ENCODE measurements at places on chromosomes 16 and 17. TPM values are rescaled to one million over a fixed set of nuclear protein-coding genes. Genes with fewer than 3 reads are reported as not detected.

- no peaks in the 10 kb centered on the region for H3K27me3 ChIP-seq
- no peak for DNase-seq
- no peaks in the 10 kb centered on the region for H3K36me3 ChIP-seq
- H3K4me1 ChIP-seq = peaks cover 6% of the 10 kb centered on the region
These were observed 34.2 kb upstream of the ACSM2B start for GRCh38 chr16:20610211-20610891.

- no peak overlapping the region for H3K27ac ChIP-seq
- H3K4me1 ChIP-seq = no peaks in the 10 kb centered on the region
- H3K27me3 ChIP-seq = peaks cover 3% of the 10 kb centered on the region
- no peak overlapping the region for H3K4me3 ChIP-seq
- no peaks in the 10 kb centered on the region for H3K36me3 ChIP-seq
These were observed 14.9 kb upstream of the CBFA2T3 start for GRCh38 chr16:88991813-88992350.

- H3K27me3 ChIP-seq = no peaks in the 10 kb centered on the region
- no peaks in the 10 kb centered on the region for H3K4me1 ChIP-seq
- H3K4me3 ChIP-seq = no peak overlapping the region
- DNase-seq = no peak
These were observed 129.4 kb downstream of the TANC2 start for GRCh38 chr17:63095459-63095858.

DNA sequence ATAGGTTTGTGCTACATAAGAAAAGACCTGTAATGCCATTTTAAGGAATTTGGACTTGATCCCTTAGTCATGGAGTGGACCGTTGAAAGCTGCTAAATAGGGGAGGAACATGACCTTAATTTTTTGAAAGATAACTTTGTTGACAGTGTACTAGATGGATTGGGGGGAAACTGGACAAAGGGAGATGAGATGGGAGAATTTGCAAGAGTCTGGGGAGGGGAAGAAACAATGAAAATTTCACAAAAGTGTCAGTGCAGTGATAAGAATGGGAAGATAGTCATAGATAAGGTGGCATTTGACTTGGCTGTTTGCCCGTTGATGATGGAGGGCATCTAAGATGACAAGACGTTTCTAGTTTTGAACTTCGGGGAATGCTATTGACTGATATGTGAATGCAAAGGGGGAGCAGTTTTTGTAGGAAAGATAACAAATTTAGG lies 22.3 kb upstream of the KRT10 start:
- no peak overlapping the region for H3K4me3 ChIP-seq
- no peaks in the 10 kb centered on the region for H3K36me3 ChIP-seq
- H3K4me1 ChIP-seq = no peaks in the 10 kb centered on the region

- H3K4me3 ChIP-seq = no peak overlapping the region
- H3K27me3 ChIP-seq = no peaks in the 10 kb centered on the region
- no peak for DNase-seq
- no peaks in the 10 kb centered on the region for H3K4me1 ChIP-seq
- H3K36me3 ChIP-seq = peaks cover 17% of the 10 kb centered on the region
These were observed 41.9 kb downstream of the MEAK7 start for GRCh38 chr16:84462296-84463210.

- H3K27ac ChIP-seq = no peak overlapping the region
- no peaks in the 10 kb centered on the region for H3K36me3 ChIP-seq
- H3K27me3 ChIP-seq = no peaks in the 10 kb centered on the region
- DNase-seq = no peak
- no peak overlapping the region for H3K4me3 ChIP-seq
These were observed 195.7 kb upstream of the WSCD1 start for GRCh38 chr17:5874486-5874885.

- no peaks in the 10 kb centered on the region for H3K27me3 ChIP-seq
- H3K27ac ChIP-seq = peak overlapping the region; percentile 66
- H3K4me3 ChIP-seq = no peak overlapping the region
- H3K36me3 ChIP-seq = no peaks in the 10 kb centered on the region
- H3K4me1 ChIP-seq = no peaks in the 10 kb centered on the region
- peak; percentile 57 for DNase-seq
These were observed 112.8 kb downstream of the C16orf78 start for GRCh38 chr16:49486400-49486799.

GRCh38 chr16:21613361-21613760 lies 14.0 kb downstream of the METTL9 start:
- DNase-seq = no peak
- peaks cover 4% of the 10 kb centered on the region for H3K36me3 ChIP-seq
- no peaks in the 10 kb centered on the region for H3K27me3 ChIP-seq
- H3K27ac ChIP-seq = no peak overlapping the region

- peak within 1 kb of the TSS; percentile 17 for H3K27ac ChIP-seq
- H3K4me1 ChIP-seq = no peaks in the 10 kb centered on the region
- H3K4me3 ChIP-seq = no peak within 1 kb of the TSS
- no peaks in the 10 kb centered on the region for H3K27me3 ChIP-seq
These were observed at the start of gene AOC2 for GRCh38 chr17:42844271-42844670. AOC2 (plus strand) TSS chr17:42844580; CDS start chr17:42844627, 47 bp downstream.

- no peak overlapping the region for H3K4me3 ChIP-seq
- H3K4me1 ChIP-seq = peaks cover 7% of the 10 kb centered on the region
- H3K27me3 ChIP-seq = no peaks in the 10 kb centered on the region
- H3K36me3 ChIP-seq = no peaks in the 10 kb centered on the region
- H3K27ac ChIP-seq = no peak overlapping the region
These were observed 2.9 kb upstream of the CCDC102A start for GRCh38 chr16:57539072-57539796.

GRCh38 chr16:11136600-11136999 lies 119.4 kb downstream of the SOCS1 start:
- no peak overlapping the region for H3K27ac ChIP-seq
- DNase-seq = no peak
- no peaks in the 10 kb centered on the region for H3K36me3 ChIP-seq
- H3K4me1 ChIP-seq = peaks cover 48% of the 10 kb centered on the region

DNA sequence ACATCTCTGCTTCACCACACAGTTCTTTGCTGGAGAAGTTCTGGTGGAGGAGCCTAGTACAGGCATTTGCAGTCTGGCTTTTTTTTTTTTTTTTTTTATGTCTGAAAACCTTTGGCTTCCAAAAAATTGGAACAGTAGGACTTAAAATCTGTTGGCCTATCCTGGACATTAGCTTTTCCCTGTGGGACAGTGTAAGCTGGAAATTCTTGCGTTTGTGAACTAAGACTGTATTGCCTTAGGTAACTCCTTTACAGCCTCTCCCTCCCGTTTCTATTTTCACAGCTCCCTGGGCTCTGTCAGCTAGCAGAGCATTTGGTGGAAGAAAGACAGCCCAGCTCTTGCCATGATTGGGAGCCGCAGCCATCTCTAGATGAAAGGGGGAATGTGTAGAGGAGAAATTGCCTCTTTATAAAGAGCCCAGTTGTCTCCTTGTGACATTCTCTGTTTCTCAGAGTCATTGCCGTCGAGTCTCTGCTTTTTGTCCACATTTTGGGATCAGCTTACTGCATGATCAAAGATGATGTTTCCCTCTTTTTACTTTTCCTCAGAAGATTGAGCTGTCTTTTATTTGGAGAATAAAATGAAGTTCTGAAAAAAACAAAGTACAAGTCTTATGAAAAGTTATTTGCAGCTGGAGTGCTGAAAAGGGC lies 227.5 kb downstream of the SPECC1 start:
- H3K27ac ChIP-seq = no peak overlapping the region
- peaks cover 23% of the 10 kb centered on the region for H3K36me3 ChIP-seq
- H3K4me1 ChIP-seq = no peaks in the 10 kb centered on the region

- DNase-seq = no peak
- peak overlapping the region; percentile 89 for H3K27ac ChIP-seq
- H3K4me1 ChIP-seq = peaks cover 21% of the 10 kb centered on the region
- H3K36me3 ChIP-seq = no peaks in the 10 kb centered on the region
These were observed 662 bp downstream of the PGS1 start for GRCh38 chr17:78379131-78379491.

DNA sequence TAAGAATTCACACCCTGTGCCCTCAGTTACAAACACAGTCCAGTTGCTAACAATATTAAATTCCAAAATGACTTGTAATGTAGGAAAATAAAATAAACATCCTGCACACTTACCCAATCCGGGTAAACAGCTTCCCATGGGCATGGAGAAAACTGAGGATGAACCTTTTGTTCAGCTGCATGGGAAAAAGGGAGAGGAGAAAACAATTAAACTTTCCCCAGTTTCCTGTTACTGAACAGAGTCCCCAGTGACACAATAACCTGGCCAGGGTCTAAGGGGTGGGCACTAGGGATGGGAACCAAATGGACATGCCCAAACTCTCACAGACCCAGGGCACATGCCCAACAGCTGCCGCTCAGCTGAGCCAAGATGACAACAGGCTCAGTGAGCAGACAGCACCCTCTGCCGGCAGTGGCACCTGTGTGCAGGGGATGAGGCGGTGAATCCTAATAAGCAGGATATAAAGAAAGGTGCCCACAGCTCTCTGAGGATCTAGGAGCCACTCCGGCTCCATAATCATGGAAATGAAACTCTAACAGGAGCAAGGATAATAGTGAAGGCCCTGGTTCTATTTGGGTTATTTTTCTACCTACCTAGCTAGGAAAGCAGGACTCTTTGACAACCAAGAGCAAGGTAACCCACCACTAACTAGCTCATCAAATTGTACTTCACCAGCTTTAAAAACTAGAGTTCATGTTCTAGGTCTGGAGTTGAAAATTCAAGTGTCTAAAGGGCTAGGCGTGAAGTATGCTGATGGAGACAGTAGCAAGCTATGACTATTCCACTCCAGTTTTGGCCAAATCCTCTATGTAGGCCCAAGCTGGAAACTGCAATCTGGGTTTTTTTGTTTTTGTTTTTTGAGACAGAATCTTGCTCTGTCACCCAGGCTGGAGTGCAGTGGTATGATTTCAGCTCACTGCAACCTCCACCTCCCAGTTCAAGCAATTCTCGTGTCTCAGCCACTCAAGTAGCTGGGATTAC lies 58.8 kb downstream of the SMG6 start:
- peaks cover 6% of the 10 kb centered on the region for H3K4me1 ChIP-seq
- peaks cover 17% of the 10 kb centered on the region for H3K36me3 ChIP-seq
- H3K27me3 ChIP-seq = no peaks in the 10 kb centered on the region
- peak overlapping the region; percentile 66 for H3K27ac ChIP-seq
- DNase-seq = peak; percentile 93

The SLX4 gene
- 3.4 TPM for total RNA-seq

The TMEM238L gene
- total RNA-seq = not detected

The CCL4L2 gene
- total RNA-seq = not detected

The MPP2 gene
- 16.7 TPM for total RNA-seq

The ALDH3A1 gene
- total RNA-seq = 14.4 TPM

The MAPT gene
- 0.32 TPM for total RNA-seq
